ENCODE measurements at places on chromosomes 2 and 18.

DNA sequence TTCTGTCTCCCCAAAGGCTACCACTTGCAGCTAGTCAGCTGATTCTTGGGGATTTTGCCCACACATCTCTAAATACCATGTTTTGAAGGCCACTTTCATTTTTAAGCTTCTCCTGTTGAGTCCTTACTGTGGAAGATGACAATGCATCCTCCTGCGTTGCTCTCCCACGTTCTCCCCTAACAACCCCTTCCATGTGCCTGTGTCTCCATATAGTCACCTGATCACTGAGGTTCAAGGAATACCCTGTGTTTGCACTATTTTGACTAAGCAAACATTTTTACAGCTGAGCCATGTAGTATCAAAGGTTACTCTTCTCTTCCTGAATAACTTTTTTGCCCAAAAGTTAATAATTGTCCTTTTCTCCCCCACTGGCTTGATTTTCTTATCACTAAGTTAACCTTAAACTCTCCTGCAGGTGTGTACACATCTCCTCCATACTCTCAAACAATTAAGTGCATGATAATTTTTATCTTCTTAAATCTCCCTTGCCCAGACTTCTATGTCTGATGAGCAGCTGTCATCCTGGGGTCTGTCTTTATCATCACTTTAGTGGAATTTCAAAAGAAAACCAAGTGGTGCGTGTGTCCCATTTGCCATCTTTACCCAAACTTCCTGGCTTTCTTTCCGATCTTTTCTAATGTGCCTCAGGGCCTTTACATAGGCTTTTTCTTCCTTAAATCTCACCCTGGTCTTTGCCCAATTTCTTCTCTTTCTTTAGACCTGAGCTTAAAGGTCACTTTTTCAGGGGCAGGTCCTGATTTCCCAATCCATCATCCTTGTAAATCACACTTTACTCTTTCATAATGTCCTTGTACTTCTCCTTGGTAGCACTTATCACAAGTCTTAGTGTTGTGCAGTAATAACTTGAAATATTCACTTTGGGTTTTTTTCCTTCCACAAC lies 85.2 kb upstream of the SPATS2L start:
- peak; percentile 94 for DNase-seq

GRCh38 chr2:35462226-35462998 lies 893.2 kb upstream of the CRIM1 start:
- no peak for DNase-seq

GRCh38 chr2:143877056-143877455 lies 642.9 kb downstream of the ZEB2 start:
- DNase-seq: no peak

DNA sequence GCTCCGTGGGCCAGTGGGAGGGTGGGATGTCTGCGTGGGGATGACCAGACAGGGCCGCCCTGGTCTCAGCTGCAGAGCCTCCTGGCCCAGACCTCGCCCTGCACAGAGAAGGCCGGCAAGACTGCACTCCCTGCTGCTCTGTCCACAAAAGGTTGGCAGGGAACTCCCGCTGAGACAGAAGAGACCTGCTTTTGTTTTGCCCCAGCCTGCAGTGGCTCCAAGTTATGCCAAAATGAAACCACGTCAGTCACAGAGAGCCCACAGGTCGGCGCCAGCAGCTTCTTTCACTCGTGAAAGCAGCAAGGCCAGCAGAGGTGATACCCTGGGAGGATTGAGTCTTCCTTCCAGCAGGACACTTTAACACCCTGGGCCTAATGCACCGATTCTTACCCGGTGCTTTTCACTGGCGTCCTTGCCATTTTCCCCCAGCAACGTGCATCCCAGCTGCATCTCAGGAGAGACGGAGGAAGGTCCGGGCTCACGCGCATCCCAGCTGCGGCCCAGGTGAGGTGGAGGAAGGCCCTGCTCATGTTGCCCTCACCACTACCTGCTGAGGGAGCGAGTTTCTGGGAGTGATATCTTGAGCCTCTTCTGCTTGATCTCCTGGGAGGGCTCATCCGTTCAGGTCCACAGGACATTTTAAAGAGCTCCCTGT lies 22.1 kb upstream of the CTDP1 start:
- DNase-seq: no peak

- no peak for DNase-seq
Measured at GRCh38 chr18:11283479-11284161, 134.3 kb upstream of the PIEZO2 start.

DNA sequence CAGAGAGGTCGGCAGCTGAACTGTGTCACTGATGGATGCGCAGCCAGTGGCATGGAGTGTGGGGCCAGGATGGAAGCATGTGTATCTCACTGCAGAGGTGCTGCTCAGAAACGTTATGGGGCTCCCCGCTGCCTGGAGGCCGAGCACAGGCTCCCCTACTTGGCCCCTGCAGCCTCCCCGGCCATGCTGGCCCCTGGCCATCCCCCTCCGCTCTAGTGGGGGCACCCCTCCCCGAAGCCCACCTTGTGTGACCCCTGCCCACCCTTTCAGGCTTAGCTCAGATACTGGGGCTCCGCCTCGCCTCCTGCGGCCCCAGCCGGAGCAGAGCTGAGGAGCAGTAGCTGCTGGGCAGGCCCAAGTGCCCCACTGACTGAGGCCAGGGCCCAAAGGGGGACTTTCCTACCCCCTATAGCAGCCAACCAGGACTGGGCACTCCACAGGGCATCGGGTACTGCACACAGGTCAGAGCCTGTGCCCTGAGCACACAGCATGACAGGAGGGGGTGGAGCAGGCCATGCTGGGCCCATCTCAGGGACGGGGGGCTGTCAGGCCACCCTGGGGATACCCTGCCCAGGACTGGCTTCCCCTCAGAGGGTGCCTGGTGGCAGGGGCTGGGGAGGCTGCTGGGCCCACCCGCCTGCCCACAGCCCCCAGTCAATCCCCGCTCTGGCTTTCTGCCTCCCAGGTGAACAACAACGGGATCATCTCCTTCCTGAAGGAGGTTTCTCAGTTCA lies 31.3 kb downstream of the SNED1 start:
- no peak for DNase-seq

- DNase-seq: no peak
Measured at GRCh38 chr2:17303521-17303920, 214.7 kb downstream of the RAD51AP2 start.

DNA sequence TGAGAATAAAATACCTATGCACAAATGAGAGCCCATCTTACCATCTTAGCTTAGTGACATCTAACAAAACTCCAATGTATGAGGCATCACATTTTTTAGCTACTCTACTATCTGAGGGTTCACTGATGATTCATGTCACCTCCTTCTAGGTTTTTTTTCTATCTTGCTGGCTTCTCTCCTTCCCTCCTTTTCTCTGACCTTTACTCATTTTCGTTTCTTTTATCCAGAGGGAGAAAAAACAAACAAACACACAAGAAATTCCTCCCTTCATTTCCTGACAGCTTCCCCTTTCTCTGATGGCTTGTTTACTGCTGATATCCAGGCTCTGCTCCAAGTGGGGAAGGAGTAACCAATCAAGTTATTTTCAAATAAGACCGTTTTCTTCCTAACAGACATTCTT lies 115.1 kb downstream of the UBE2E3 start:
- no peak for DNase-seq

- DNase-seq: no peak
Measured at GRCh38 chr18:22086973-22087372, 82.4 kb upstream of the GATA6 start.

DNA sequence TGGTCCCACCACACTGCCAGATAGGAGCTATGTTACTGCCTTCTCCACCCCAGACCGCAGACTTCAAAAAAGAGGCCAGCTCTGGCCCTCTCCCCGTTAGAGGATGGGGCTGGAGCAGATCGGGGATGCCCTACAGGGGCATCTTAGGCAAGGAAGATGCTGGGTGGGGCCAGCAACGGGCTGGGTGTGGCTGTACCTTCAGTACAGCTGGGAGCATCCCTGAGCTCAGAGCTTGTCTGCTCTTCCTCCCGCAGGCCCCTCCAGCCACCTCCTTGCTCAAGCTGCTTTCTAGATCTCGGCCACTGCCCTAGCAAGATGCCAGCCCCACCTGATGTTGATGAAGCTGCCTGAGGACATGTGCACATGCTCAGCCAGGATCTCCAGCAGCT lies 9.8 kb downstream of the PTPRN start:
- no peak for DNase-seq

DNA sequence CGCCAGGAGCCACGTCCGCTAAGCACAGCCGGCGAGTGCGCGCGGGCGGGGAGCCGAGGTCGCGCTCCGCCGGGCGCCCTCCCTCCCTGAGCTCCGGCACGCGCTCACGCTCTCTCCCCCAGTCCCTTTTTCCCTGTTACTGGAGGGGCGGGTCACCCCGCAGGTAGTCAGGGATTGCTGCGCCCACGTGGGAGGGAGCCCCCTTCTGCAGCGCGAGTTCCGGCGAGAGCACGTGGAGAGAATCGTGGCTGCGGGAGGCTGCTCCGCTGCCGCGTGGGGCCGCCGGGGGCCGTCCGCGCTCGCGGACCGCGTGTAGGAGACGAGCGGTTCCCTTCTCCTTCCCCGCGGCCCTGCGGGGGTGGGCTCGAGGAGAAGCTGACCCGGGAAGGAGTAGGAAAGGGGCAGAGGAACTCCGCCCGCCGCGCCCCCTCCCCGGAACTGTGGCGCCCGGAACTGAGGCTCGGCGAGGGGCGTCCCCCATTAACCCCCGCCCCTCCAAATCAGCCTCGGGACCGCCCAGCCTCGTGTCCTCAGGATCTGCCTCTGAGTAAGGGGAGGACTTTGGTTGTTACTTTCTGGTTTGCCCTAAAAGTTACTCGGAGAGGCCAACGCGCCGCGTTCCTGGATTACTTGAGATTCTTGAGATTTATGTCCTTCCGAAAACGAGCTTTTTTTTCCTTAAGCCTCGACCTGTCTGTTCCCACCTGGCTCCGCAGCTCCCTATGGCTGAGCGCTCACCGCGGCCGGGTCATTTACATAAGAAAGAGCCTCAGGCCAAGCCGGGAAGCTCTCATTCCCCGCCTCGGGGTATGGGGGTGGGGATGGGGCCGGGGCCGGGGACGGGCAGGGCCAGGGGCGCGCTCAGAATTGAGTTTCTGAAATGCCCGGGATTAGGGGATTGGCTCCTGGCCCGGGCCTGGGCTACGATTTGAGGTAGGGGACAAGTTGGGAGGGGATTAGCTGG lies 1.1 kb downstream of the HK2 start:
- no peak for DNase-seq

Data from NCI-H526 treated with DMSO at 0.1 percent for 48 hours (cell line).